Right hindlimb (tissue), 1 donor: ENCODE measurements at places on chromosomes 3 and 15.

GRCh38 chr3:153070511-153070868, 91.5 kb upstream of the RAP2B start:
- no peak for DNase-seq

GRCh38 chr3:188947401-188948280, 224.1 kb upstream of the TPRG1 start:
- peak; percentile 97 for DNase-seq

- no peak for DNase-seq
These were observed 113.0 kb upstream of the PTPRG start for GRCh38 chr3:61448378-61448777.

GRCh38 chr15:43931790-43932435, 105.1 kb downstream of the WDR76 start:
- no peak for DNase-seq

- no peak for DNase-seq
These were observed 625.0 kb downstream of the MCTP2 start for GRCh38 chr15:94856267-94856854.

DNA sequence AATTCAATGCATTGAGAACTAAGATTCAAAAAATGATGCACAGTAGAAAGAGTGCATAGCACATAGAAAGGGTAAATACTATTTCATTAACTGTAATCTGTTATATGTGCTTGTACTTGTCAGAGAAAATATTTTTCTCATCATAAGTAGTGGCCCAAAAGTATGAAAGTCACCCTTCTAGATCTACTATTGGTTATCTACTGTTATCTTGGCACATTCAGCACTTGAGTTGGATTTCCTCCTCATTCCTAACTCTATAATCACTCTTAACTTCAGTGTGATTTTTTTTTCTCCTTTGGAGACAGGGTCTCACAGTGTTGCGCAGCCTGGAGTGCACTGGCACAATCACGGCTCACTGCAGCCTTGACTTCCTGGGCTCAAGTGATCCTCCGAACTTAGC, 194.4 kb downstream of the PCCB start:
- DNase-seq, result no peak

DNA sequence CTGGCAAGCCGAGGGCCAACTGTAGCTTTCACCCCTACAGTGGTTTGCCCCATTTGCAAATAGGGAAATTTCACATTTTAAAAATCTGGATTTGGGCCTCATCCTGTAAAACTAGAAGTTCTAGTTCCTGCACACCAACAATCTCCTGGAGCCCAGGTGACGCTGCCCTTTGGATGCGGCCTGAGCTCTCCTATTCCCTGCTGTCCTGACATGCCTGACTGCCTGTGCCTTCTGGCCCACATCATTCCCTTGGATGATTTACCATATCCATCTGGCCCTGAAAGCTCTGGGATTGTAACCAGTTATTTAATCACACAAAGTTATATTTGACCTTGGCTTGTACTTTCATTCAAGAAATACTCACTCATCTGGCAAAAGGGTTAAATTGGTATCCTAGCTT, 272.3 kb downstream of the ARRDC4 start:
- DNase-seq, result no peak

DNA sequence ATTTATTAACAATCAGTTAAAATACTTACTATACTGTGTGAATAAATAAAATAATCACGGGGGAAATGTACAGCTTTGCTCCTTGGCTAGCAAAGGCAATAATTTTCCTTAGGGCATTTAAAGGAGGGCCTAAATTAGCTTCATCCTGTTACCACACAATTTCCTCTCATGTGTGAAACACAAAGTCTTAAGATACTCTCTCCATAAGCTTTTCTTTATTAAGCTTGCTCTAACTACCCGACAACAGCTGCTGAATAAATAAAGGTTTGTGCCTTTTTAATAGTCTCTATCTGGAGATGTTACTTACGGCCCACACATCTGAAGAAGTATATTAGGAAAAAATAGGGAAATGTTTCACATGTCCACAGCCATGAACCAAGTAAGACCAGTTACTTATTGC, 29.7 kb downstream of the ZNF106 start:
- DNase-seq, result no peak

GRCh38 chr3:58176827-58177489, 33.8 kb downstream of the DNASE1L3 start:
- DNase-seq, result no peak
